NB4 (cell line): ENCODE measurements at places on chromosomes 1 and 21.

- DNase-seq = peak; percentile 11
Measured at GRCh38 chr1:215256936-215257679, 174.6 kb downstream of the KCNK2 start.

- no peak for DNase-seq
Measured at GRCh38 chr21:44301961-44302406, 2.1 kb downstream of the PFKL start.

- no peak for DNase-seq
Measured at GRCh38 chr1:43597721-43598120, 52.2 kb upstream of the KDM4A start.

DNA sequence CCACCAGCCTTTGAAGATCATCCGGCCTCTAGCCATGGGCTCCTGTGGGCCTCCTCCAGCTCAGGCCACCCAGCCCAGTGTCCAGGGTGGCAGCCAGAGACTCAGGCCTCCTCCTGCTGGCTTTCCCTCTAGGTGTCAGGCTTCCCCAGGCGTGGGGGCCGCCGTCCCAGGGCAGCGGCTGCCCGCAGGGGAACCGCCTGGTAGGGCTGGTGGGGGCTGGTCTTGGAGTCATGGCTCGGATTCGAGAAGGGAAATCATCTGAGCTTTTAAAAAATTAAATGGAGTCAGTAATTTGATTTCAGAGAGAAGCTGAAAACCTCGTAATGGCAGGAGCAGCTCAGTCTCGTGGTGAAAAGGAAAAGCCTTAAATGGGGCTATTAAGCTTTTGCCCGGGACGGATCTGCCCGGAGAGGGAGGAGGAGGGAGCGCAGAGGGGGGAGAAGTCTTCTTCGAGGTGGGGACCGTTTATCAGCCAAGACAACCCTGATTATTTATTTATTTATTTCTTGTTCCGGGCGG, 66.4 kb upstream of the TARDBP start:
- DNase-seq = no peak

- no peak for DNase-seq
Measured at GRCh38 chr1:97377432-97378034, 543.3 kb downstream of the DPYD start.
